ENCODE measurements at places on chromosomes 5 and 9.

- DNase-seq = no peak
These were observed 11.7 kb downstream of the B4GALT7 start for GRCh38 chr5:177611446-177612214.

GRCh38 chr9:77261605-77262004, 84.3 kb downstream of the VPS13A start:
- DNase-seq = no peak

DNA sequence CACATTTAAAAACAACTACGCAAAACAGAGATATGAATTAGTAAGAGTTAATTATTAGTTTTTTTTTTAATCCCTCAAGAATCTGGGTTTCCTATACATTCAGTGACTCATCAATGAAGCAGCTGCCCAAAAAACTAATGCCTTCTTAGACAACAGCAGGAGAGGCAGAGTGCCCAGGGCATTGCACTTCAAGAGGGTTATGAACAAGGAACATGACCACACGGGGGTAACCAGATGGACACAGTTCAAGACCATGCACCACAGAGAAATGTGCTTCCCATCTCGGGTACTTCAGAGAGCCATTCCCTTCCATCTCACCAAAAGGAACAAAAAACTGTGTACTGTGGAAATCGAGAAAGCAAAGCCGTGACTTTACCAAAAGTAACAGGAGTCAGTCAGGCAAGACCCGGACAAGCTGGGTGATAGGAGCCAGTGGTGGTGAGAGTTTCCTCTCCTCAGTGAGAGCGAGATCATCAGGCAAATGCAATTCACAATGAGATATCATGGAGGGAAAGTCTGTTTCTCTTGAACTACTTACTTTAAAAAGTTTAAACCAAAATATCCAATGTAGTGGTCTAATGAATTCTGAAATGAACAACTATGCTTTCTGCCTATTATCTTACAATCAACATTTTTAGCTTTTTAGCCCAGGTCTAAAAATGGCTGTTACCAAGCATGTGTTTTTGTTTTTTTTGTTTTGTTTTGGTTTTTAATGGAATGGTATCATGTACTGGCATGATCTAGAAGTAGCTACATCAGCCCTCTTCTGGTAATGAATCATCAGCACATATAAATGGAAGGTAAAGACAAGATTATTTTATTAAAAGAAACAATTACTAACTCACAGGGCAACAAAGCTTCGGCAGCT, 192.1 kb downstream of the TSSK1B start:
- DNase-seq = no peak

DNA sequence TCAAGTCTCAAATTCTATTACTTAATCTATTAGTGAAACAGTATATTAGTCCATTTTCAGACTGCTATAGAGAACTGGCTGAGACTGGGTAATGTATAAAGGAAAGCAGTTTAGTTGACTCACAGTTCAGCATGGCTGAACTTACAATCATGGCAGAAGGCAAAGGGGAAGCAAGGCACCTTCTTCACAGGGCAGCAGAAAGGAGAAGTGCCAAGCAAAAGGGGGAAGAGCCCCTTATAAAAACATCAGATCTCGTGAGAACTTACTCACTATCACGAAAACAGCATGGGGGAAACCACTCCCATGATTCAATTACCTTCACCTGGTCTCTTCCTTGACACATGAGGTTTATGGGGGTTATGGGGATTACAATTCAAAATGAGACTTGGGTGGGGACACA, 67.9 kb upstream of the CHSY3 start:
- no peak for DNase-seq

DNA sequence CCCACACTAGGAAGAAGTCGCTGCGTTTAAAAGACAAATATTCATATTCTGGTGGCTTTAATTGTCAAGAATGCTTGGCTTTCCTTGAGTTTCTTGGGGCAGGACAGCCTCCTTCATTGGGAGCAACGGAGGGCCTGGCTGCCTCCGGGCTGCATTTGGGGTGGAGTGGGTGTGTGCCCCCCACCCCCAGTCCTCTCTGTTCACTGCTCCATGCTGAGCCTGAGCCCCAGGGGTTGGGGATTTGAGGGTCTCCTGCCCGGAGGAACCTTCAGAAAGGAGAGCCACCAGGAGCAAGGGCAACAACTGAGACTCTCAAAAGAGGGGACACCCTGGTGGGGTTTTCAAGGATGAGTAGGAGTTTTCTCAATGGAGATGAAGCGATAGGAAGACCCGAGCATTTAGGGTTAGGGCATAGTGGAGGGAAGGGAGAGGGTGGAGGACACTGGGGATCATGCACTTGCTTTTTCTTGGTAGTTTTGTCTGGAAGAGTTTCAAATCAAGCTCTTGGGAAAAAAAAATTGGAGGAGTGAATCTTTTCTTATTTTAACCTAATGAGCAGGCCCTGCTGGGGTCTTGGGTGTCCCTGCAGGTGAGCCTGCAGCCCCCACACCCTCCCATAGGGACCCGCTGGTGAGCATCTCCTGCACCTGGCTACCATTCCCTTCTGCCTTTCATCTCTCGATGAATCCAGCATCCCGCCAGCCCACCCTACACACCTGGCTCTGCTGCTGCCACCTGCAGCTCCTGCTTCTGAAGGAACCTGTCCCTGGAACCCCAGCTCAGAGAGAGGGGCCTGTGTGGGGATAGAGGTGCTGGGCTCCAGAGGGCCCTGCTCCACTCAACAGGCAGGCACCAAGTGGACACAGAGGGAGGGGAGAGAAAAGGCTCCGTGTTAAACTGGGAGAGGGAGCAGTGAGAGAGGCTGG, 4.1 kb downstream of the SLC6A19 start:
- DNase-seq = no peak

- no peak for DNase-seq
These were observed 1.5 kb downstream of the SMARCA2 start for GRCh38 chr9:2016408-2017330.

GRCh38 chr9:68782546-68782945, 77.5 kb downstream of the PIP5K1B start:
- no peak for DNase-seq

DNA sequence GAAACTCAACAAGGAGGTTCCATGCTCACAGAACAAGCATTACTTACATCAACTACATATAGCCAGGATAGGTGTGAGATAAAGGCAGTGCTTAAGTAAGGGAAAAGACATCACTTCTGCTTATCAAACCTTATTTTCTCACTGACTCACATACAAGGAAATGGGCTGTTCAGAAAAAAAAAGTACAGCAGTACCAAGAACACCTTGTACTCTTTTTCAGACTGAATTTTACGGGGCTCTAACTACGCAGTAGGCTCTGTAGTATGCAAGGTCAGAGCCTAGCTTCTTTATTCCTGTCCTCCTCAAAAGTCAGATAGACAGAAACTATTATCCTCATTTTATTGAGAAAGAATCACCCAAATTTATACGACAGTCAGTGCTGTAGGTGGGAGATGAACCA, 5.8 kb downstream of the PSMB7 start:
- DNase-seq = no peak

DNA sequence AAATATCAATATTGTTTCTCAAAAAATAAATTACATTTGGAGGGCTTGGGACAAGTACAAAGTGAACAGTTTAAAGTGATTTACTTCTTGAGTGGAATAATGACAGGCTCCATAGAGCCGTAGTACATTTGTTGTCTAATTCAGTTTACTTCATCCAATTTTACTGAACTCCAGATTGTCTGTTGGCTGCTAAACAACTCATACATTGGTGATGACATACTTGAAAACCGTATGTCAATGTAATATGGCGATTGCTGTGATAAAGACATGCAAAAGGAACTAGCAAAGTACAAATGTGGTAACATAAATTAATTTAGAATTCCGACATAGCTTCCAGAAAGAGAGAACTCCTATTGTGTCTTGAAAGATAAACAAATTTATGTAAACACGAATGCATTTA, 1197.5 kb upstream of the CDH18 start:
- DNase-seq = no peak

- no peak for DNase-seq
These were observed 9.9 kb upstream of the ALDOB start for GRCh38 chr9:101445353-101446029.

DNA sequence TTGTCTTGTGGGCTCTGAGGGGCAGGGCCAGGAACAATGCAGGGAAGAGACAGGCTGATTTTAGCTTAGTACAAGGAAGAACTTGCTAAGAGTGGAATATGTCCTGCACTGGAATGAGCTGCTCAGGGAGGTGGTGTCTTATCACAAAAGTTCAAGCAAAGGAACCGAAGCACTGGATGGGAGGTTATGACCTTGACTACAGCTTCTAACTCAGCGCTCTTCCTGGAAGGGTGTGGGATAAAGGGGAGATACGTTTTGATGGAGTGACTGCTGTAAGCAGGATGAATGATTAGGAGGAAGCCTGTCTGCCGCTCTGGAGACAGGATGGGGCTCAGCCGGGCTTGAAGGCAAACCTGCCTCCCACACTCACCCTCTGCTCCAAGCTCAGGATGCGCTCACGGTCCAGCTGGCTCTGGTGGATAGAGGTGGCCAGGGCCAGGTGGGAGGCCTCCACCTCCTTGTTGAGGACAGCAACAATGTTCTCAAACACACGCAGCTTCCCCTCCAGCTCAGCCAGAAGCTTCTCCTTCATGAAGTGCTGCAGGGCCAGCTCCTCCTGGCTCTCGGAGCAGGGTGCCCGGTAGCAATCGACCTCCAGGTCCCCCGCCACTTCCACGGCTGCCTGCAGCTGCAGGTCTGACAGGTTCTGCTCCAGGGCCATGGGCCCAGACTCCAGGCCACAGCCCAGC, 13.5 kb downstream of the TRAF1 start:
- no peak for DNase-seq

DNA sequence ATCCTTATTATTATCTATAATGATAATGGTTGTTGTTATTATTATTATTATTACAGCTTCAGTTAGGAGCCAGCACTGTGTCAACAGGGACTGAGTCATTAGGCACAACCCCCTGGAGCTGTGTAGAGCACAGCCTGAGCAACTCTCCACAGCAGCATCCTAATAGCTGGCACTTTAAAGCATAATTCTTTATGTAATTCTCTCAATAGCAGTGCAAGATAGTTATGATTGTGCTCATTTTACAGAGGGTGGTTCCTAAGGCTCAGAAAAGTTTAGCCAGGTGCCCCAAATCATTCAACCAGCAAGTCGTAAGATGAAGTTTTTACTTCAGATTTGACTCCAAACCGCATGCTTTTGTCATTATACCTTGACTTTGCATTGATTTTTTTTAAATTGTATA, 390.3 kb downstream of the ANXA1 start:
- no peak for DNase-seq

- no peak for DNase-seq
These were observed 422.6 kb downstream of the EFNA5 start for GRCh38 chr5:107248066-107248695.

GRCh38 chr5:110094548-110094947, 404.8 kb downstream of the MAN2A1 start:
- no peak for DNase-seq

- DNase-seq = no peak
These were observed 355.4 kb upstream of the PDE4D start for GRCh38 chr5:60248901-60249300.

GRCh38 chr9:101514071-101514470, 19.6 kb upstream of the RNF20 start:
- peak; percentile 72 for DNase-seq

Measured in fibroblast of skin of left quadriceps (primary cell).